ENCODE measurements at places on chromosomes 7 and 10. TPM values are rescaled to one million over a fixed set of nuclear protein-coding genes. Genes with fewer than 3 reads are reported as not detected.

DNA sequence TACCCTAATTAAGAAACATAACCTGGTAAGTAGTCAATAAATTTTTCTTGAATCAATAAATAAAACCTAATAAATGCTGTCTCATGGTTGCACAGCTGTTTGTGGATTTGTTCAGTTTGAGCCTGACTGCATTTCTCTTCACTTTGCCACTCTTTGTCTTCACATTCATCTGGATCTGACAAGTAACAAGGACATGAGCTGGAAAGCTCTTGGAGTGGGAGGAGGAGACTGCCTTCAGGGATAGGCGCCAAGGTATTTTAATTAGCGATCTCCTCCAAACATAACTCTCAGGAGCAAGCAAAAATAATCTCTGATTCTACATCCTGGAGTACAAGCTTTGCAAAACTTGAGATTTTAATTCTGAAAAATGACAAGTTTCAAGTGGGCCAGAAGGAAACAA, 251.0 kb downstream of the BMPER start:
- no peak for DNase-seq

DNA sequence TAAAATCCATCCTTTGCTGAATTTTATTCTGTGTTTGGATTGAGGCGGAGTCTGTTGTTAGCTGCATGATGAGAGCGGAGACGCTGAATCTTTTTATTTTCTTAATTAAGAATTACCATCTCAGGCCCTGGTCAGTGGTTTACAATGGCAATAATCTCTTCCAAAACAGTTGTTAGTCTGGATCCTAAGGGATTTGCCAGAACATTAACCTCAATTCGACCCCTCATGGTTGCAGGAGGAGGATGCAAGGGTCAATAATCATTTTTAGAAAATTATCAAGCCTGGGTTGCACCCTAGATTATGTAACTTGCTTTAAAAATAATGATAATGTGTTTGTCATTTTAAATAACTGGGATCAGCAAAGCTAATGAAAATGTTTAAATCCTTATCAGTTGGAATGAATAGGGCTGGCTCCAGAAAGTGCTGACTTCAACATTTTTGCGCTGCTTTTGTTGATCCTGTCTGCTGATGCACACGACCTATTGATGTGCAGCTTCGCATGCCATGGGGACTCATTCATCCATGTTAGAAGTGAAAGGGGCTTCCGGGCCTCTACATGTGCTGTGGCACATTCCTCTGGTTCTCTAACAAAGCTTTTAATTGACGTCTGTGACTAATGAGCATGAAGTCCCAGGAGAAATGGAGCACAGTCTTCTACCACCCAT, 80.7 kb upstream of the KIAA1217 start:
- no peak for DNase-seq

DNA sequence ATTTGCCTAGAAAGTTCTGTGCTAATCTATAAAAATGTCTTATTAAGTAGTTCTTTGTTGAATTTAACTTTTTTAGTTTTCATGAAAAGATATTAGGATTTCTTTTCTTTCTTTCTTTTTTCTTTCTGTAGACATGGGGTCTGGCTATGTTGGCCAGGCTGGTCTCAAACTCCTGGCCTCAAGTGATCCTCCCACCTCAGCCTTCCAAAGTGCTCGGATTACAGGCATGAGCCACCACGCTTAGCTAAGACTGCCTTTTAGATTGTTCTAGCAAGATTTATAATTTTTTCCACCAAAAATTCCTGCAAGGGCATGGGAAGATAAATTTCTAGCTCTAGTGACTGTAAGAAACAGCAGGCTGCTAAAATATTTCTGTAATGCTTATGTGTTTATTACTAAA, 140.5 kb downstream of the WDR37 start:
- DNase-seq: no peak

CTAGE8 gene
- total RNA-seq: 5.9 TPM

CXCL12 gene
- total RNA-seq: 61.3 TPM

ANKRD30A gene
- total RNA-seq: not detected

GNGT1 gene
- total RNA-seq: not detected

TLX1 gene
- total RNA-seq: 0.12 TPM

GRCh38 chr10:122308417-122309141, 37.5 kb downstream of the BTBD16 start:
- DNase-seq: no peak

- DNase-seq: no peak
These were observed 101.2 kb downstream of the GRID1 start for GRCh38 chr10:86265236-86265894.

LBX1 gene
- total RNA-seq: not detected

DNA sequence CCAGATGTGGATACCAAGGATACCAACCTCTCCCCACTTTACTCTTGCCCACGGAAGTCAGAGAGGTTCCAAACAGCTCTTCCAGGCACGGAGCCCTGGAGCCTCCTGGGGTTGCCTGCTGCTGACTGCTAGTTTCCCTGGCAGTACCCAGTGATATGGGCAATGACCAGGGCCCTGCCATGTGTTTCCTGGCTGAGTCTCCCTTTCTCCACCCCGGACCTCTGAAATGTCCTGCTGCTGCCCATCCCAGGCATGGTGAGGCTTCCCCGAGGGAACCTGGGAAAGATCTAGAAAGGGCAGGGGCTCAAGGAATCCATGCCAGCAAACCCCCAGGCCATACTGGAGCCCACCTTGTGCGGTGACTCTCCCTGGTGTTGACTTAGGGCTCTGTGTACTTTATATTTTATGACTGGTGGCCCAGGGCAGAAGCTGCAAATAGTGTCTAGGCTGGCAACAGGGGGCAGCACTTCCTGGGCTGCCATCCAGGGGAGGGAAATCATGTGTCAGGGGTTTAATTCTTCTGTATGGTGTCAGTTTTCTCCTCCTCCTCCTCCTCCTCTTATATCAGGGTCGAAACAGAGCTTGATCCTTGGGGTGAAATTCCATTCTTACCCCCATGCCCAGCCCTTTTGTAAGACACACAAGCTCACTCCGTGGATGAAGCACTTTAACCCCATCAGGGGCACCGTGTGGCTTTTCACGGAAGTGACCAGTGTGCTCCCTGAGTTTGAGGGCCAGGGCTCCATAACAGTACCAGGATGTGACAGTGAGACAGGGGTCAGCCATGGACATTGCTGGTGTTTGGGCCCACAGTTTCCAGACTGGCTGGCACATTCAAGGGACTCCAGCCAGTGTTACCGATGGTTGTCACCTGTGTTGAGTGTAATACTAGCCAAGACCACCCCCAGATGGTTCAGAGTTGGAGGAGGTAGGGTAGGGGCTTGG, 62.4 kb upstream of the GDF10 start:
- DNase-seq: no peak

DNA sequence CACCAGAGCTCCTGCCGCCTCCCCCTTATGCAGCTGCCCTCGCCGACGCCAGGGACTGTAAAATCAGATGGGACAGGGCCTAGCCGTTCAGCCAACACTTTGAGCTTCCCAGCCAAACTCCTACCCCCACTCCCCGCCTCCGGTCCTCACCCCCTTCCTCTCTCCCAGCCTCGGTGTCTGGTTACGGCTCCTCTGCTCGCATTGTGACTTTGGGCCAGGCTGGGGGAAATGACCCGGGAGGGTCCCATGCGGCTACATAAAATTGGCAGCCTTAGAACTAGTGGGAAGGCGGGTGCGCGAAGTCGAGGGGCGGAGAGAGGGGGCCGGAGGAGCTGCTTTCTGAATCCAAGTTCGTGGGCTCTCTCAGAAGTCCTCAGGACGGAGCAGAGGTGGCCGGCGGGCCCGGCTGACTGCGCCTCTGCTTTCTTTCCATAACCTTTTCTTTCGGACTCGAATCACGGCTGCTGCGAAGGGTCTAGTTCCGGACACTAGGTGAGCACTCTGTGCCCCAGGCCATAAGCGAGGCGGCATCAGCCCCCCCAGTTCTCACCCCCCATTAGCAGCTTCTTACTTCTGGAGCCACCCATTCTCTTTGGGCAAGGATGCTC, at the start of gene KAZALD1:
TSS of gene KAZALD1 (plus strand) at position 366 of the 608 bp plus-strand sequence. CDS start 604 bp downstream, outside the sequence.
- DNase-seq: peak; percentile 65

NPFFR1 gene
- total RNA-seq: 0.15 TPM
